ENCODE measurements at places on chromosomes 3 and 15.

DNA sequence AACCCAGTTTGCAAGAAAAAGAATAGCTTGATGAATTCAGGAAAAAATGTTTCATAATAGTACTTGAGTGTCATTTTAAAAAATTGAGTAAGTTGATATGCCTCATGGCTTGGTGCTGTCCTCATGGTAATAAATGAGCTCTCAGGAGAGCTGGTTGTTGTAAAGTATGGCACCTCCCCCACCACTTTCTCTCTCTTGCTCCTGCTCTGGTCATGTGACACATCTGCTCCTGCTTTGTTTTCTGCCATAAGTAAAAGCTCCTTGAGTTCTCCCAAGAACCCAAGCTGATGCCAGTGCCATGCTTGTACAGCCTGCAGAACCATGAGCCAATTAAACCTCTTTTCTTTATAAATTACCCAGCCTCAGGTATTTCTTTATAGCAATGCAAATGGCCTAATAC is 108.8 kb upstream of the CRBN start:
- DNase-seq, result no peak

DNA sequence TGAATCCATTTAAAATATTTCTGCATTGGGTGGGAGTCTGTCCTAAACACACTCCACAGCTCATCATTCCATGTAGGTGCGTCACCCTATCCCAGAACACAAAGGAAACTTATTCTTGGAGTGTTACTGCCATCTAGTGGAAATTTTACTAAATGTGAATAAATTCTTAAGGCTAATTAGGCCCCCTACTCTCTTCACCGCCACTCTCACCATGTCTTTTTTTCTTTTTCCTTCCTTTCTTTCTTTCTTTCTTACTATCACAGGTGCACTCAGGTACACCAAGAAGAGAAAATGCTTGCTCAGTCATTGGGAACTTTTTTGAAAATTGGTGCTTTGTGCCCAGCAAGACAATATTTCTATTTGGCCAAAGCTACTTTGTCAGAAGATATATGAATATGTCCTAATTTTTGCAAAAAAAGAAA is 26.4 kb upstream of the ATP8B4 start:
- peak; percentile 60 for DNase-seq

DNA sequence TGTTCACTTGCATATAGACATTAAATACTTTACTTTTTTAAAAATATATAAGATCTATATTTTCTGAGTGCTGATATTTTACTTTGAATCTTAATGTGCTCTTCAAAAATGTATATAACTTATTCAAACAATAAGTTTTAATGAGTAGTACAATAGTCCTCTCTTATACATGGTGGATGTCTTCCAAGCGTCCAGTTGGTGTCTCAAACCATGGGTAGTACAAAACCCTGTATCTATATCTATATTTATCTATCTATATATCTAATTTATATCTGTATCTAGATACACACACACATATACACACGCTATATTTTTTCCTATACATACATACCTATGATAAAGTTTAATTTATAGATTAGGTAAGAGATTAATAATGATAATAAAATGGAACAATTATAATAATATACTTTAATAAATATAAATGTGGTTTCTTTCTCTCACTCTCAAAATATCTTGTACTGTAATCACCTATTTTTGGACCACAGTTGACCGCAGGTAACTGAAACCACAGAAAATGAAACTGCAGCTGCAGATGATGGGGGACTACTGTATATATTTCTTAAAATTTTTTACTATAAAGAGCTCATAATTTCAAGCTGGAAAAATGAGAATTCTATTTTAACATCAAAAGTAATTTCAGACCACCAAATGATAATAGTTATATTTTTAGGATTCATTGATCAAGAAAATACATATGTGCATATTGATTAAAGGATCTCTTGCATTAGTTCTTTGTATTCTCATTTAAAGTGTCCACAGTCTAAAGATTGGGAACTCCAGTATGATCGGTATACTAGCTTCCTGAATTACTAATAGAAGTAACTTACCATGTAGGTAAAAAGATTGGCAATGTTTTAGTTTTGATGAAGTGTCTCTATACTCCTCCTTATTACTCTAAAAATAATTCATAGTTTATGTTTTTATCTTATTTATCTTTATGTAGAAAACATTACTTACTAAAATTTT is 215.1 kb upstream of the MLF1 start:
- no peak for DNase-seq

- no peak for DNase-seq
These were observed 843.9 kb downstream of the TUSC7 start for GRCh38 chr3:117553461-117553860.

- no peak for DNase-seq
These were observed 16.2 kb downstream of the RBP2 start for GRCh38 chr3:139460076-139460475.

All from HTR-8/SVneo (cell line).